ENCODE measurements at places on chromosomes 5 and 9.
A peak's percentile ranks its signal among the peaks of the same experiment; 100 is the strongest.

DNA sequence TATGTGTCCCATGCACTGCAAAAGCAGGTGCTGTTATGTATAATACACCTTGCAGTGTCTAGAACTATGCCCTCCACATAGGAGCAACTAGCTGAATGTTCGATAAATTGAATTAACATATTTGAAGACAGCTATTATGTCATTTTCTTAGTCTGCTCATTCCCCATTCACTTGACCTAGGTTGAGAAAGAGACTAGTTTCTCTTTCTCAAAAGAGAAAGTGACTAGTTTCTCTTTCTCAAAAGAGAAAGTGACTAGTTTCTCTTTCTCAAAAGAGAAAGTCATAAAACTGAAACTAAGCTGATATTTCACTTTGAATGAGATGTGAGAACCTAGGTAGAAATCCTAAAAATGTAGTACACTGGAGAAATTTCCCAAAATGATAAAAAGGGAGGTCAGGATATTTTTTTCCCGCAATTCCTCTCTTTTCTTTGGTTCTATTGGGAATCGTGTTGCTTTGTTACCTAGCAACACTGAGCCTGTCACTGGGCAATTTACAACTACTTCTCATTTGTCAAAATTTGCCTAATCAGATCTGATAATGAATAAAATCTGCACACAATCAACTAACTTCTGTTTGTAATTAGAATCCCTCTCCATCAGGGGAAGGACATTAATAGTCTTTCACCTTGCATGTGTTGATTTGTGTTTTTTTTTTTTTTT lies 132.0 kb upstream of the GRIA1 start:
- DNase-seq, result no peak

DNA sequence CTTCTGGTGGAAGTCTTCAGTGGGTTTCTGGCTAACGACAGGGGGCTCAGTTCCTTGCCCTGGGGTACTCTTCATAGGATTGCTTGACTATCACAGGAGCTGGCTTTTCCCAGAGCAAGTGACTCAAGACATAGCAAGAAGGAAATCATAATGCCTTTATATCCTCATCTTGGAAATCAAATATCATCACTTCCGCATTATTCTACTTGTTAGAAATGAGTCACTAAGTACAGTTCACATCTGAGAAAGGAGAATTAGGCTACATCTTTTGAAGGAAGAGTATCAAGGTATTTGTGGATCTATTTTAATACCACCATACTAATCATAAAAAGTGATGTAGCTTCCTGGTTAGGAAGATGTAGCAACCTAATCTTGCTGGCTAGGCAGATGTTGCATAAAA lies 148.2 kb upstream of the RAI14 start:
- DNase-seq, result no peak

DNA sequence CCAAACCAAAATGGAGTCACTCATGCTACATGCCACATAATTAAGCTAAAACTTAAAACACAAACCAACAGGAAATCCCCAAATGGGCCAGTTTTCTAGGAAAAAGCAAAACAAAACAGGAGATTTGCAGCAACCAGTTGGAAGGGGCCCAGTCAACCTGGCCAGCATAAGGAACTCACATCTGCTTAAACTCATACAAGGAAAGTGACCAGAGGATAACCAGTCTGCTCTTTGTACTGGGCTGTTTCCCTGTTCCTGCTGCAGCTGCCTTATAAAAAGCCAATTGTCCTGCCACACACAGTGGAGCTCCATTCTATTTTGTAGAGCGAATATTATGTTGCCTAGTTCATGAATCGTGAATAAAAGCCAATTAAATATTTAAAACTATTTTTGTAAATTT lies 29.5 kb upstream of the PTPDC1 start:
- no peak for DNase-seq

DNA sequence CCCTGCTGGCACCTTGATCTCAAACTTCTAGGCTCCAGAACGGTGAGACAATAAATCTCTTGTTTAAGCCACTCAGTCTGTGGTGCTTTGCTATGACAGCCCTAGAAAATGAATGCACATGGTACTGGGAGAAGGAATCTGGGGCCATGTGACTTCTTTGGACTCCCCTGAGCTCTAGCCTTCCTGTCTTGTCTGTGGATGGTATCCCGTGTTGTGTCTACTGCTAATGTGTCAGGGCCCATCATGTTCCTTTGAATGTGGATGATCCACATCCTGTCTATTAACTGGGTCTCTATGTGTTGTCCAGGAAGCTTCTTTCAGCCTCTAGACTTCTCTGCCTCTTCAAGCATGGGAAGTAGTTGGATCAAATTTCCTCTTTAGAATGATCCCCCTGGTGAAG lies 25.1 kb downstream of the IL7R start:
- DNase-seq, result no peak

DNA sequence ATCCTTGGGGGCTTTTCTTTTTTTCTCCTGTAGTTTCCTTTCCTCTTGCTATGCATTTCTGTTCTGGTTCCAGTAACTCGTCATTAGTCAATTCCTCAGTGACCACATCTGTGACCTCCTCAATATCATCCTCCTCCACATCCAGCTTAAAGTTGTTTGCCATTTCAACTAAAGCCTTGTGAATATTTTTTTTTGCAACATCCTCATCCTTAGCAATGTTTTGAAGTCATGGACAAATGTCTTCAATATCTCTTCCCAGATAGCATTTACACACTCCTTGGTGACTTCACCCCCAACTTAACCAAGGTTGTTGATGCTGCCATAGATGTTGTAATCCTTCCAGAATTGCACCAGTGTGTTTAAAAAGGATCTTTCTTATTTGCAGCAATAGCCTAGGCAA lies 14.7 kb upstream of the ADRB2 start:
- DNase-seq, result no peak

GRCh38 chr9:92275541-92275940 lies 18.0 kb downstream of the IARS1 start:
- DNase-seq, result no peak

- DNase-seq, result peak; percentile 56
Observed at GRCh38 chr5:153445875-153446579, 44.4 kb upstream of the GRIA1 start.

GRCh38 chr5:74075501-74076484 lies 449.8 kb downstream of the ARHGEF28 start:
- no peak for DNase-seq

DNA sequence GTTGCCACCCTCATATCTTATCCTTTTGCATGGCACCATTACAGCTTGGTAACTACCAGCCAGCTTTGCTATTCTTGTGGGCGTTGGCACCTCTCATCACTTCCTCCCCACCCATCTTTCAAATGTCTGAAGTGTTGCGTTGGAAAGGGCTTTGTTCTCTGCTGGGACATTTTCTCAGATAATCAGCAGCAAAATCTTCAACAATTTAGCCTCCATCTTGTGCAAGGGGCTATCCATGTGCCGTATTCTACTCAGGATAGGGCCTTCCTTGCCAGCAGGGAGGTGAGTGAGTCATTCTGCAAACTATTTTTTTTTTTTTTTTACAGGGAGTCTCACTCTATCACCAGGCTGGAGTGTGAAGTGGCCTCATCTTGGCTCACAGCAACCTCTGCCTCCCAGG lies 62.1 kb upstream of the NUDT12 start:
- no peak for DNase-seq

DNA sequence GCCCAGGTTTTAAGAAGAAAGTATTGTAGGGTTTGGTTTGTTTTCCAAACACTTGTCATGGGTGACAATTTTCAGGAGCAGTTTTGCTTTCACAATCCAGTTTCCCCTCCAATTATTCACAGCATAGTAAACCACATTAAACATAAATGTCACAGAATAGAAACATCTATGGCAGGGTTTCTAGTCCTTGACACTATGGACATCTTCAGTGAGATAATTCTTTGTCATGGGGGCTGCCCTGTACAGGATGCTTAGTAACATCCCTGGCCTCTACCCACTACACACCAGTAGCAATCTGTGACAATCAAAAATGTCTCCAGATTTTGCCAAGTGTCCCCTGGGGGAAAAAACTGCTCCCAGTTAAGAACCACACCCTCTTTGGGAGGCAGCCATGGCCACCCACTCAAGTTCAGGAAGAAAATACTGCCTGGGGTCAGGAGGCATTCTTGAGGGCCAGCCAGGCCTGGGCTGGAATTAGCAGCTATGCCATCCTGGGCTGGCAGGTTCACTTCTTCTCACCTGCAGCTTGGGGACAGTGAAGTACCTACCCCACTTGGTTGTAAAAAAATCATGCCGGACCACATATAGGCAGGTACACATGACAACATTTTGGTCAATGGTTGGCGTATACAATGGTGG lies 116.3 kb downstream of the HSD17B3 start:
- DNase-seq, result no peak

DNA sequence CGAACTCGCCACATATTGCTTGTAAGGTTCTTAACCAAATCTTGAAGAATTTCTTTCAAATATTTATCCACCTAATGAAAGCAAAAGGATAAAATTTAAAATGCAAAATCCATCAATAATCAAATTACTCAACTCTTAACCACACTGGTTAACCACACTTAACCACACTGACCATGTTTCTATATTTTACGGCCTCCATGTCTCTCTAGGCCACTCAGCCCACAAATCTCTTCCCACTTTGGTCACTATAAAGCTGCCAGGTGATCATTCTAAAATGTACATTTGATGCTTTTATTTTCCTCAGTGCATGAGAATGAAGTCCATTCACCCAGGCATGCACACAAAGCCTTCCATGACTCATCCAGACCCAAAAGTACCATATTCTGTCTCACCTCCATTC lies 56.4 kb upstream of the OR2K2 start:
- DNase-seq, result no peak

- DNase-seq, result no peak
Observed at GRCh38 chr5:82285206-82285605, 7.1 kb upstream of the RPS23 start.

DNA sequence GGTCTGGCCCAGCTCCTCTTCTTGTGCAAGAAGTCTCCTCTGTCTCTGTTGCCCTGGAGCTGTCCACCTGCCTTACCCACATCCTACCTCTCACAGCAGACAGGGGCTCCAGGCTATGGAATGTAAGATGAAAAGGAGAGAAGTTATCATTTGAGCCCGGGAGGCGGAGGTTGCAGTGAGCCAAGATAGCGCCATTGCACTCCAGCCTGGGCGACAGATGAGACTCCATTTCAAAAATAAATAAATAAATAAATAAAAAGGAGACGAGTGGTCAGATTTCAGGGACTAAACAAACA lies 37.5 kb upstream of the DENND4C start:
- DNase-seq, result no peak

DNA sequence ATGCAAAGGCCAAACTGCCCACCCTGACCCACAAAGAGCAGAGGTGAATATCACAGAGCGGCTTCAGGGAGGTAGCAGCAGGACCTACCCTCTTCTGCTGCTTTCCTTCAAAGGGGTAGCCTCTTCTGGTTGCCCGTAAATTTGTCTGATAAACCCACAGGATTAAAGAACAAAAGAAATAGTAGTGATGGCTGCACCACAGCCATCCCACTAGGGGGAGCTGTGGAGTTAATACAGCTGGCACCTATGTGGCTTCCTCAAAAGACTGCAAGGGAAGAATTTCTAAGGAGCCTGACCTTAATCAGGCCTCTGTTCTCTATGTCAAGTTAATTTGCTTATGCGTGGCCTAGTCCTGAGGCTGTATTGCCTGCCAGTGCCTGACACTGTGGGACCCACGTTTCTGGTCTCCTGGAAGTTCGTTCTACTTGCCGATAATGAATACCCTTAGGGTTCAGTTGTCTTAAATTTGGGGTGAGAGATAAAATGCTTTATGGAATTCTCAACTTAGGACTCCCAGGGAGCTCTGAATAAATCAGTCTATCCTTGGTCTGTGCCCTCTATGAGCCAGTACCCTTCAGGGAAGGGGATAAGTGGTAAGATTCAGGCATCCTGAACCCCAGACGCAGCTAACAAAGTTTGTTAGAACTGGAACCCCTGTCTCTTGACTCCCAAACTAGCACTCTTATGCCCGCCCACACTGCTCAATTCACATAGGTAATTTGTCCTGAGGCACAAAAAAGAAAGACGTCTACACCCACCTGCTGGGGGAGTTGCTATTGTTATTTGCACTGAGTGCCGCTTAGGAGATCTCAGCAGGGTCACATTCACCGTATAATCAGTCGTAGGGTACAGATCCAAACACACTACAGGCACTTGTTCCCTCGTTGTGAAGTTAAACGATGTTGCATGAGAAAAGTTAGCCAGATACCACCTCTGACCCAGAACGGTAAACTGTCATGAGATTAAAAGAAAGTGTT lies 77.1 kb downstream of the SUSD1 start:
- peak; percentile 58 for DNase-seq

GRCh38 chr9:86600291-86600690 lies 246.1 kb upstream of the TUT7 start:
- DNase-seq, result no peak
